NCI-H2081 treated with DMSO at 0.1 percent for 48 hours (cell line): ENCODE measurements at places on chromosomes 3 and 15.

DNA sequence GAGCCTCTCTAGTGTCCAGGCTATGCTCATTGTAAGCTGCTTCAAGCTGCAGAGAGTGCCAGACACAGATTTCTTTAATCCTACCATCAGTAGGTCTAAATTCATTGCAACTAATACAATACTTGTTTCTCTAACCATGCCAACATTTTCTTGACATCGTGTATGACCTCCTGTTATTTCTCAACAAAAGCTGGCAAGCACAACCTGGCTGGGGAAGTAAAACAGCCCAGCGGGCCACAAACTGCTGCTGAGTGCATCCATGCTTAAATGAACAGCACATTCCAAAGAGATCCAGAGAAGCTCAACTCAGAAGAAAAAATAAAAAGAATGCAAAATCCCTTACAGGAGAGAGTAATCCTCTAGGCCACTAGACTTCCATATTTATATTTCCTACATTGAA, 36.5 kb downstream of the GMNC start:
- DNase-seq: no peak

GRCh38 chr15:52224211-52224610, 33.0 kb upstream of the GNB5 start:
- DNase-seq: no peak

GRCh38 chr15:73856458-73857192, 16.7 kb upstream of the TBC1D21 start:
- DNase-seq: no peak

GRCh38 chr3:13529196-13530112, 19.5 kb upstream of the FBLN2 start:
- DNase-seq: no peak

GRCh38 chr3:55405436-55405835, 81.7 kb downstream of the WNT5A start:
- DNase-seq: no peak

GRCh38 chr3:120449701-120450599, 842 bp downstream of the FSTL1 start:
- DNase-seq: no peak

DNA sequence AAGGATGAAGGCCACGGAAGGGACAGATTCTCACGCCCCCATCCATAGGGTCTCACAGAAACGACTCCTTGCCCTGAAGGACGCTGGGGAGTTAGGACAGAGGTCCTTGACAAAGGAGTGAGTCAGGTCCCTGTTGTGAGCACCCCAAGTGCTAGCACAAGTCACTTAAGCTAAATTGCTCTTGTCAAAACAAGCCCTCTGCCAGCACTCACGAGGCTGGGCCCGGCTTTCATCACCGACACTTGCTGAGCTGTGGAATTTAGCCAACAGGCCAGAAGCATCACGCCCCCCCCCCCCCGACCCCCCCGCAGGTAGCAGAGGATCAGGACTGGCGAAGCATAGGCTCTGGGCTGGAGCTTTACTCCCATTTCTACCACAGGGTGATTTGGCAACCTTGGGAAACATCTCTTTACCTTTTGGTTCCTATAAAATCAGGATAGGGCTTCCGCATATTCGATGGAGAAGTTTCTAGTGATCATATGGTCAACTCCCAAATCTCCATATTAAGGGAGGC, 75.4 kb downstream of the ADCY5 start:
- no peak for DNase-seq

DNA sequence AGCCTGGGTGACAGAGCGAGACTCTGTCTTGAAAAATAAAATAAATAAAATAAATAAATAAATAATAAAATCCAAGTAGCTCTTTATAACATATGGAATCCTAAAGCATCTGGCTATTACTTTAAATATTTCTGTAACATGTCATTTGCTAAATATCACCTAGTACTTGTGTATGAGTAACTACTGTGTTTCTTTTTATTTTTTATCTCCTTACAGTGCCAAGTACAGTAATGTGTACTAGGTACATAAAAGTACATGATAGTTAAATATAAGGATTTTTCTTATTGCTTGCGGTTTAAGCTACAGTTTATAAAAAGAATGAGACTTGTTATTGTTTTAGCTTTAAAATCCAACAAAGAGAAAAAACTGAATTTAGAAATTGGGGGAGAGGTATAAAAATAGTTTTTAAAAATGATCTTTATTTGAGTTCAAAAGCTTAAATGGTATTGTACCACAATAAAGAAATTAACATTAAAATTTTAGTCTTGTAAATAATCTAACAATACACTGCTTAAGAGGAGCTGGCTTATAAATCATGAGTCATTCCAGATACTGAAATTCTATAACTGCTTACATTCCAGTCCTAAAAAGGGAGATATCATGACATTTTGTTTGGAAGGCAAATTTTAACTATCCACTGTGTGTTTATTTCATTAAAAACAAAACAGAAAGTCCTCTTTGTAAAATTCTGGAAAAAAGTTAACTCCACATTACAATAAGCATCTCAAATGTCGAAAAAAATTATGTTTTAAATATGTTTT, 73.1 kb downstream of the FGF7 start:
- no peak for DNase-seq

DNA sequence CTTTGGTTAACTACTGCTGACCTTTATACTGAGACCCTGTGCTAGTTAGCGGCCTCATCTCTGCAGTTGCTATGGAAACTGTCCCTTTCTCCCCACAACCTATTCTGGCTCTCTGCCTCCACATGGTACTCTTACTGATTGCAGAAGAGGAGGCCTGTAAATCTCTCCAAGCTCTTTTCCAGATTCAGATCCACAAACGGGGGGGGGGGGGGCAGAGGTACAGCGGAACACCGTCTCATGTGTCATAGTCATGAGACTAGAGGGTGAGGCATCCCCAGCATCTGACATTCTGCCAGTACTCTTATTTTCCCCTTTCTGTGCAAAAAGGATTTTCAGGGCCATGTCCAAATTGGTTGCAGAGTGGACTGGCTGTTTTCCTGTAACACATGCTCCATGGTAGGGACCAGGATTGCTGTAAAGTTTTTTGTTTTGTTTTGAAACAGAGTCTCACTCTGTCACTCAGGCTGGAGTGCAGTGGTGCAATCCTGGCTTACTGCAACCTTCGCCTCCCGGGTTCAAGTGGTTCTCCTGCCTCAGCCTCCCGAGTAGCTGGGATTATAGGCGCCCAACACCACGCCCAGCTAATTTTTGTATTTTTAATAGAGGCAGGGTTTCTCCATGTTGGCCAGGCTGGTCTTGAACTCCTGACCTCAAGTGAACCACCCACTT, 8.3 kb upstream of the MAP1A start:
- no peak for DNase-seq

DNA sequence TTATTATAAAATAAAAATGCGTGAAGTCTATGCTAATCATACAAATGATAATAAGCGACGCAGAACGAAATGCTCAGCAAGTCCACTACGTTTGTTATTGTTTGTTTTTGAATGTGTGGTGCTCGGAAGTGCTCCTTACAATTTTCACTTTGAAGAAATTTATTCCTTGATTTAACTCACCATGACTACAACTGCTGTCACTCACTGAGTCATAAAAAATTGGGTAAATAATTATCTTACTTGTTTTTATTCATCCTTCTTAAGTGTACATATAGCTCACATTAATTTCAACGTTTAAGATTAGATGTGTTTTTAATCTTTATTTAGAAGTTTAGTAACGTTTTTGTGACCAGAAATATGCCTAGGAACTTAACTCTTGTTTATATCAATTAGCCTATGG, 66.7 kb upstream of the NANOGP8 start:
- DNase-seq: no peak

DNA sequence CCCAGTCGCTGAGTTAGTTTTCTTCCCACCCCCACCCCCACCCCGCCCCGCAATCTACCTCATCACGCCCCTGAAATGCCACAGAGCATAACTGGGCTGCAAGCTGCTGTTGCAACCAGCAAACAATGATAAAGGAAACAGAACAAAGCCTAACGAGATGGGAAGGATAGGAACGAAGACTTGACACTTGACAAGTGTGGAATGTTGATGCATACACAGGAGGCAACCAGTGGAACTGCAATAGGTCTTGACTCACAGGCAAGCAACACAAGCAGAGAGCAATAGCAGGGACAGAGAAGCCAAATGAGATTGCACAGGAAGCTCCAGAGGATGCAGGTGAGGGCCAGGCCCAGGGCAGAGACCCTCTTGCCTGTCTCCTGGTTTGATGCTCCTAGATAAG, 225.9 kb downstream of the IGSF11 start:
- DNase-seq: no peak
